ENCODE measurements at places on chromosomes 2 and 18.
A peak's percentile ranks its signal among the peaks of the same experiment; 100 is the strongest.

- peak; percentile 43 for DNase-seq
These were observed 16.3 kb upstream of the ATOH8 start for GRCh38 chr2:85737481-85737880.

DNA sequence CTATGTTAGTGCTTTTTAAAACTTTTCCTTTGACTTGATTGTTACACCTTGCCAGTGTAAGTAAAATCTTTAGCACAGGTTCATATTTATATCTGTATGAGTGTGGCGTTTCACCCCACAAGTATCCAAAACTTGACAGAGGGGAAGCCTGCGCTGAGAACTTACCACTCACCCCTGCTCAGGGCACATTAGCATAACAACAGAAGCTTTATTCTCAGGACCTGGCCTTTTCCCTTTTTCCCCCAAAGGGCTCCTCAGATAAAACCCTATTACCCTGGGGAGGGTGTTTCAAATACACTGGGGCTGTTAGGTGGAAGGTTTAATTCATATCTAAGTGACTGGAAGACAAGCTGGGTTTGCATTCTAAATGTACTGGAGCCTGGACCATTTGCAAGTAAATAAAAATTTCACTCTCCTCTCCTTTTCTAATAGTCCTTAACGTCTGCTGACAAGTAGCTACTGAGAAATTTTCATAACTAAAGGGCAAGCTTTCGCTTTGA lies 276.6 kb downstream of the RNF152 start:
- no peak for DNase-seq

GRCh38 chr2:149156971-149157740 lies 118.7 kb downstream of the LYPD6B start:
- no peak for DNase-seq

DNA sequence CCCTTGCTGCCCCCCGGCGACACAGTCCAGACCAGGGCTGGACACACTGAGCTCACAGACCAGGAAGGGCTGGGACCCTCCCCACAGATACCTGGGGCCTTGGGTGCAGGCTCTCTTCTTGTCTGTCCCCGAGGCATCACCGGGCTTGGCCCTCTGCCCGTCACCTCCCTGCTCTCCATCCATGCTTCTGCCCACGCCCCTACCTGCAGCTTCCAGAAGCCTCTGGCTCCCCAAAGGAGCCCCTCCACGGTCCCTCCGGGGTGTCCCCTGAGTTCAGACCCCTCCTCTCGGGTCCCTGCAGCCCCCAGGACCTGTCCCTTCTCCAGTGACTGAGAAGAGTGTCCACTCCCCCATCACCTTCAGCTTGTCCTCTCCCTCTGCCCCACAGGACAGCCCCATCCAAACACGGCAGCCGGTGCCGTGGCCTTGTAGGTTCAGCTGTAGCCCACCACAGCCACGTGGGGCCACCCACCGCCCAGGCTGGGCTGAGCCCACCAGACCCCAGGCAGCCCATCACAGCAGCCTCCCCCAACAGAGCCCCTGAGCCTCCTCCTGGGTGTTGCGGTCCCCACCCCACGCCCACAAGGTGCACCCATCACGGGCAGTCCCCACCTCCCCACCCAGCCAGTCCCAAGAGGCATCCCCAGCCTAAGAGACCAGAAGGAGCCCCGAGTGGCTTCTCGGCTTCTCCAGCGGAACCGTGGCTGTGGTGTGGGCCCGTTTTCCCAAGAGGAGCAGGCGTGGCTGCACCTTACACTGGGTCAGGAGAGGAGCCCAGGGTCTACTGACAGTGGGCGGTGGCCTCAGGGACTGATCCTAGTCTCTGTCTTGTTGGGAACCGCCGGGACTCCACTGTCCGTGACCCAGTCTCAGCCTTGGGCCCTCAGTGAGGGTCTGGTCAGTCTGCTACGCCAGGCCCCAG lies 53.1 kb downstream of the RAMP1 start:
- no peak for DNase-seq

DNA sequence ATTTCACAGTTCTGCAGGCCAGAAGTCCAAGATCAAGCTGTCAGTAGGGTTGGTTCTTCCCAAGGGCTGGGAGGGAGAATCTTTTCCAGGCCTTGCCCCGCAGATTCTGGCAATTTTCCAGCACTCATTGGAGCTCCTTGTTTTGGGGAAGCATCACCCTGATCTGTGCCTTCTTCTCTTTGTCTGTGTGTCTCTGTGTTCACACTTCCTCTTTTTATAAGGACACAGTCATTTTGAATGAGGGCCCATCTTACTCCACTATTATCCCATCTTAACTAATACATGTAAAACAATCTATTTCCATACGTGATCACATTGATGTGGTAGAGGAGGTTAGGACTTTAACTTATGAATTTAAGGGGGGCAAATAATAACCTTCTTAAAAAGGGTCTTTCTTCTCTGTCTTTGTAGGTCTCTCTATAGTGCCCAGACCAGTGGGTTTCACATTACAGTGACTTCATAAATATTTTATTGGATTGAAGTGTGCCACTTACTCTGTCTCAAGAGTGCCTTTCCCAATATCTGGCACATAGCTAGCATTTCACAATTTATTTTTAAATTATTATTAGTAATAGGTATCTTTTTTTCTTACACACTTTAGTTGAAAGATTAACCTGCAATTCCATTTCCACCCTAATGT lies 68.9 kb upstream of the CBLN2 start:
- no peak for DNase-seq
